ENCODE measurements at places on chromosomes 3 and 15. TPM values are rescaled to one million over a fixed set of nuclear protein-coding genes. Genes with fewer than 3 reads are reported as not detected.

NDUFAF3 gene
- total RNA-seq = 35.7 TPM

KIF23 gene
- 14.0 TPM for total RNA-seq

C3orf22 gene
- total RNA-seq = not detected

CEMIP gene
- 0.19 TPM for total RNA-seq

DZIP1L gene
- total RNA-seq = 8.0 TPM

BFSP2 gene
- total RNA-seq = not detected

LYZL4 gene
- not detected for total RNA-seq

PRR20G gene
- not detected for total RNA-seq

PP2D1 gene
- not detected for total RNA-seq

PLOD2 gene
- total RNA-seq = 284 TPM

DGKG gene
- total RNA-seq = 0.29 TPM

MIX23 gene
- 36.1 TPM for total RNA-seq

SUSD5 gene
- total RNA-seq = 4.3 TPM

STRIT1 gene
- not detected for total RNA-seq

TTBK2 gene
- total RNA-seq = 14.7 TPM

PRRT3 gene
- total RNA-seq = 2.0 TPM

IMPG2 gene
- total RNA-seq = 0.98 TPM

ANAPC13 gene
- 66.4 TPM for total RNA-seq

SERINC4 gene
- not detected for total RNA-seq

RETNLB gene
- not detected for total RNA-seq

FNDC3B gene
- total RNA-seq = 268 TPM

PLA2G4E gene
- not detected for total RNA-seq

SPTSSB gene
- total RNA-seq = not detected

CSTA gene
- total RNA-seq = not detected

SHQ1 gene
- total RNA-seq = 15.7 TPM

FBLN2 gene
- total RNA-seq = 1.2 TPM

VWA5B2 gene
- total RNA-seq = 0.10 TPM

ZBED2 gene
- not detected for total RNA-seq

FEZF2 gene
- total RNA-seq = not detected
